ENCODE measurements at places on chromosomes 12 and 14. TPM values are rescaled to one million over a fixed set of nuclear protein-coding genes. Genes with fewer than 3 reads are reported as not detected.

DNA sequence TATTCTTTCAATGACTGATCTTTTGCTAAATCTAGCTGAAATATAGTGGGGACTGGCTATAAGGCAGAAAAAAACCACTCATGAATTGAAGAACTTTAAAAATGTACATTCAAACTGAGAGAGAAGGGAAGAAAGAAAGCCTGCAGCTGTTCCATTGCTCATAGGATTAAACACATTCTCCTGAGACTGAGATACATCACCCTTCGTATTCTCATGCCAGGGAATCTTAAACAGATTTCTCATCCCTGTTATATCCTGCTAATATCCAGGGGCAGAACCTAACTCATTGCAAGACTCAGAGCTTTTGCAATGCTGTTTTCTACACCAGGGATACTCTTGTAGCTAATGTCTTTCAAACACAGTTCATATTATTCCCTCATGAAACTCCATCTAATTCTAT is 67.2 kb upstream of the ACSS3 start:
- H3K4me3 ChIP-seq = no peak overlapping the region
- H3K36me3 ChIP-seq = no peaks in the 10 kb centered on the region
- DNase-seq = no peak
- H3K4me1 ChIP-seq = no peaks in the 10 kb centered on the region
- no peaks in the 10 kb centered on the region for H3K27me3 ChIP-seq

- no peak for DNase-seq
- H3K36me3 ChIP-seq = no peaks in the 10 kb centered on the region
- H3K27me3 ChIP-seq = no peaks in the 10 kb centered on the region
- no peak overlapping the region for H3K27ac ChIP-seq
- no peaks in the 10 kb centered on the region for H3K4me1 ChIP-seq
Observed at GRCh38 chr12:54891717-54892478, 37.6 kb downstream of the MUCL1 start.

DNA sequence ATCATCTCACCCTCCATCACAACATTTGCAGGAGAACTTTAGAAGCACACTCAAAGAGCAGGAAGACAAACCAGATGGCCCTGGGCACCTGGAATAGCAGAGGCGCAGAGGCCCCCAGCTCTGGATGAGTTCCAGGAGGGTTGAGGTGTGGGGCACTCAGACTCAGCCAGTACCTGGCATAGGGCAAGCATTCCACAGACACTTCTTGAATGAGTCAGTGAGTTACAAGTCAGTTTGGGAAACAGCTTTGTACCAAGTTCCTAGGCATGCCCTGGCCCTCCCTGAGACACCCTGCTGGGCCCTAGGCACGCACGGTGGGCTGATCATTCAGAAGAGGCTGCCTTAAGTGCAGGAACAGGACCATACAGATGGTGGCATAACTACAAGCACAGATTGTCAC is 54.3 kb downstream of the MAP3K9 start:
- no peaks in the 10 kb centered on the region for H3K36me3 ChIP-seq
- peak; percentile 82 for DNase-seq
- no peak overlapping the region for H3K4me3 ChIP-seq
- peak overlapping the region; percentile 53 for H3K27ac ChIP-seq
- peaks cover 8% of the 10 kb centered on the region for H3K4me1 ChIP-seq

Gene SPIC
- total RNA-seq = not detected
